ENCODE measurements at places on chromosomes 12 and 14.
A peak's percentile ranks its signal among the peaks of the same experiment; 100 is the strongest.

GRCh38 chr14:103755060-103755459 is 39.5 kb downstream of the ZFYVE21 start:
- no peak for DNase-seq

- peak; percentile 36 for DNase-seq
These were observed 1.2 kb downstream of the SRSF9 start for GRCh38 chr12:120468325-120468820.

- no peak for DNase-seq
These were observed 13.9 kb upstream of the OAS1 start for GRCh38 chr12:112892856-112893255.

DNA sequence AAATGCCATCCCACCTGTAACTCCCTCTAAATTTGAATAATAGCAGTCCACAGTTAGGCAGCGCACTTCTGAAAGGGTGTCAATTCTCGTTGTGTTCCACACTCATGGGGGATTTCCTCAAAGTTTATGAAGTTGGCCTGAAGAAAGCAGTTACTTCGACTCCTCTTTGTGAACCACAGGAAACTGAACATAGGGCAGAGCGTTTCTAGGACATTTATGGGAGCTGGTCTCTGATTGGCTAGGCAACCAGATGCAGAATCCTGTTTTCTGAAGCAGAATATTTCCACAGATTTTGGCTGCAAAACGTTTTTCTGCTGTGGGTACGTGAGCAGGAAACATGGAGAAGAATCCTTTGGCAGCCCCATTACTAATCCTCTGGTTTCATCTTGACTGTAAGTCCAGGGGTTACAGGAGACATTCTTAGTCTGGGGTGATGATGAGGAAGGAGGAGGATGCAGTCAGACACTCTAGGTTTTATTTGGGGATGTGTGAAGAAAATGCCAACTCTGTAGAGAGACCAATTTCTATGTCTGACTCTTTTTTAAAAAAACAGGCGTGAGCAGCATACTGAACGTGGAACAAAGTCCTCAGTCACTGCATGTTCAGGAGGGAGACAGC is 431.5 kb upstream of the OR4E1 start:
- no peak for DNase-seq

GRCh38 chr14:32197919-32198318 is 3.9 kb upstream of the RNU6-7 start:
- DNase-seq: no peak
